ENCODE measurements at places on chromosomes 16 and 17. TPM values are rescaled to one million over a fixed set of nuclear protein-coding genes. Genes with fewer than 3 reads are reported as not detected.

The CD300E gene
- not detected for total RNA-seq

The PITPNM3 gene
- total RNA-seq, result 0.61 TPM

The FOXN1 gene
- total RNA-seq, result not detected

The KNOP1 gene
- total RNA-seq, result 8.1 TPM

The SNTB2 gene
- total RNA-seq, result 76.9 TPM

The CIBAR2 gene
- not detected for total RNA-seq

Data from hair follicle dermal papilla cell (primary cell).